ENCODE measurements at places on chromosomes 11 and 22.

GRCh38 chr22:47030143-47030661, 267.8 kb downstream of the TBC1D22A start:
- DNase-seq, result no peak

DNA sequence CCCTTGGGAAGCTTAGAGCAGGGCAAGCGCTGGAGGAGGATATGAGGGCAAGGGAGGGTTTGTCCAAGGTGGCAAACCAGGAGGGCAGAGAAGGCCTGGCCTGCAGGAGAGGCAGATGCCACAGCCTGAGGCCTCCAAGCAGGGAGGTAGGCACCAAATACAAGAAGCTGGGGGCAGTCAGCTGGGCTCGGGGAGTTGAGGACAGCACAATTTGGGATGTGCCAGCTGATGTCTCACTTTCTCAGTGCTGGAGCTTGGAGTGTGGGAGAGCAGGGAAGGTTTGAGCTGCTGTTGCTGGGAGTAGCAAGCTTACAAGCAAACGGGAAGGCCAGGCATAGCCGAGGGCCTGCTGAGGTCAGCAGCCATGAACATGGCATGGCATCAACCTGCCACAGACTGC, 4.0 kb downstream of the ZDHHC24 start:
- no peak for DNase-seq

- DNase-seq, result no peak
Observed at GRCh38 chr11:131157678-131158077, 212.7 kb upstream of the NTM start.

- no peak for DNase-seq
Observed at GRCh38 chr11:44673688-44674087, 53.1 kb upstream of the TSPAN18 start.

- no peak for DNase-seq
Observed at GRCh38 chr11:44833877-44834452, 107.2 kb downstream of the TSPAN18 start.

DNA sequence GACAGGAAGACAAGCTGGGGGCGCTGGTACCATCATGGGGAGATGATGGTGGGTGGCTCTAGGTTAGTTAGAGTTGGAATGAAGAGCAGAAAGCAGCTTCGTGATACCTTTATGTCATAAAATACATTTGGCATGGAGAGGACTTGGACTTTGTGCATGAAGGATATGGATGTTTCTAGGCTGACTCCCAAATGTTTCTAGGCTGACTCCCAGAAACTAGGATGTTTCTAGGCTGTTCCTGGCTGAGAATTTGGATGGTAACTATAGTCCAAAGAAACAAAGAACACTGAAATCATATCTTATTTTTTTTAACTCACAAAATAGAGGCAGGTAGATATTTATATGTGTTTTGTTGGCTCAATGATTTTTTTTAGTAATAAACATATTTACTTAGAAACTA, 89.4 kb upstream of the VPREB1 start:
- DNase-seq, result no peak

DNA sequence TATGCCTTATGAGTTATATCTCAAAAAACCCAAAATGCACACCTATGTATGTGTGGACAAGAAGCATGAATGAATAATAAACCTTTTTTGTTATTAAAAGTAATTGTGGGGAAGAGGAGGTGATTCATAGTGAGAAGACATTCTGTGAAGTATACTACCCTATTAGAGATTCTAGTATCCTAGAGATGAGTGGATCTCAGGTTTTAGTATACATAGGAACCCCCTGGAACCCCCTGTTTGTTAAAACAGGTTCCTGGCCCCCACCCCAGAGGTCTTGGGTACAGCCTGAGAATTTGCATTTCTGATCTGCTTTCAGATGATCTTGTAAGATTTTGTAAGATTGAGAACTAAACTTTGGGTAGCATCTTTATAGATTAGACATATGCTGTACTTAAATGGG, 17.5 kb downstream of the NUCB2 start:
- no peak for DNase-seq

DNA sequence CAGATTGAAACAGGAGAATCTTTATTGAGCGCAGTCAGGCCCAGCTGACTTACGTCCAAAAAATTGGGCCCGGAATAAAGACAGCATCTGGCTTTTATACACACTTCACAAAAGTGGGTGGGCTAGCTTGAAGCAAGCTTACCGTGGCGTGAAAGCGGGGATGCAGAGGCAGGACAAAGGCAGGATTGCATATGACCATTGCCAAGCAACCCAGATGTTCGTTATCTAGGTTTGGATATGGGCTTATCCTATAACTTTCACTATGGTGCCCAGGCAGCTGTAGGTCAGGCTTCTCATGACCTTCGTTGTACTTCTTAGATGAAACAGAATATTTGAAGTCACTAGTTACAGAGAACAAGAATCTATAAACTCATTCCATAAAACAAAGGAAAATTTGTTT, 1575.6 kb upstream of the RAG2 start:
- no peak for DNase-seq

GRCh38 chr11:6705905-6706535, 22.9 kb upstream of the MRPL17 start:
- peak; percentile 17 for DNase-seq

DNA sequence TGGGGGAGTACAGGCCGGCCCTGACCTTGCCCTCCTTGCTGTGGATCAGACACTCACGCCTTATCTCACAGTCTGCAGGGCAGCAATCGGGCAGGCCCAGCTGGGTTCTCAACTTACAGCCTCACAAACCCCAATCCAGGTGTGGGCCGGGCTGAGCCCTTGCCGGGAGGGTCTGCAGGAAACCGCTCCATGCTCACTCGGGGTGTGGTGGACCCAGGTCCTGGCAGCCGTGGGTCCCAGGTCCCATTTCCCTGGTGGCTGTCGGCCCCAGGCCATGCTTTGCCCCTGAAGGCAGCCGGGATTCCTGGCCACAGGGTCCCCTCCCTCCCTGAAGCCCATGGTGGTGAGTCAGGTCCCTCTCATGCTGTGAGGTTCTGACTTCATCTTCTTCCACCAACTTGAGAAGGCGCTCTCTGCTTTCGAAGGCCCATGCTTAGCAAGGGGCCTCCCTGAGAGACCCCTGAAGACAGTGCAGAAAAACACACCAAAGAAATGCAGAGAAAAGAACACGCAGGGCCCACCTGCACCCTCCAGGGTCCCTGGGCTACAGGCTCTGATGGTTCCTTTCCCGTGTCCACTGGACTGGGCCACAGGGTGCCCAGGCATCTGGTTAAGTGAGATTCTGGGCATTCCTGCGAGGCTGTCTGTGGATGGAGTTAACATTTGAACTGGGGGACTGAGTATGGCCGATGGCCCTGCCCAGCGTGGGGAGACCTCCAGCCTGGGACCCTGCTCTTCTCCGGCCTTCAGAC, 588.2 kb downstream of the BRD1 start:
- DNase-seq, result no peak

- DNase-seq, result no peak
Observed at GRCh38 chr11:65121447-65121864, 478 bp downstream of the FAU start.

DNA sequence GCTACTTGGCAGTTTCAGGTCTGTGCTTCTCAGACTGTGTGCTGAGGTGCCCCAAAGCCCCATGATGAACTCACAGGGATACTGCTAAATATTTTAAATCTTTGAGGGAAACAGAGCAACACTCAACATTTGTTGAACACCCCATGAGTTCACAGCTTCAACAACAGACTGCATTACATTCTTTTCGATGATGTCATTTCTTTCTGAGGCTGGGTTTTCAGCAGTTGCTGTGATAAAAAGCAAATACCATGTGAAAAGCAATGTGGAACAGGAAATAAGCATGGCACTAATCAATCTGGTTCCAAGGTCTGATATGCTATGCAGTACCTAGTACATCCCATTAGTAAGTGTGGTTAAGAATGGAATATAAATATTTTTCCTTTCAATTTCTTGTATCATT, 82.7 kb downstream of the RPL27A start:
- no peak for DNase-seq

DNA sequence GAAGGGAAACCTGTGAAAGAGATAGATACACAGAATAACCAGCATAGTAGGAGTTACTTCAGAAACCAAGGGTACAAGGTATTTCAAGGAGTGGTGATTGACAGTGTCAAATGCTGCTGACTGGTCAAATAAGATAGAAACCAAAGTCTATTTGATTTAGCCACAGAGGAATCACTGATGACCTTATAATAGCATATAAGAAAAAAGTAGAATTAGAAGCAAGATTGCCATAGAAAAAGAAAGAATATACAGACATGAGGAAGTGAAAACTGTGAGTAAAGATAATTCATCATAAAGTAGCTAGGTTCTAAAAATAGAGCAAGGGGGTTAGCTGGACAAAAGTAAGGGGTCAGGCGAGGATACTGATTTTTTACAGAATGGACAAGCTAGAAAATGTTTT, 14.2 kb downstream of the ZBTB44 start:
- no peak for DNase-seq

DNA sequence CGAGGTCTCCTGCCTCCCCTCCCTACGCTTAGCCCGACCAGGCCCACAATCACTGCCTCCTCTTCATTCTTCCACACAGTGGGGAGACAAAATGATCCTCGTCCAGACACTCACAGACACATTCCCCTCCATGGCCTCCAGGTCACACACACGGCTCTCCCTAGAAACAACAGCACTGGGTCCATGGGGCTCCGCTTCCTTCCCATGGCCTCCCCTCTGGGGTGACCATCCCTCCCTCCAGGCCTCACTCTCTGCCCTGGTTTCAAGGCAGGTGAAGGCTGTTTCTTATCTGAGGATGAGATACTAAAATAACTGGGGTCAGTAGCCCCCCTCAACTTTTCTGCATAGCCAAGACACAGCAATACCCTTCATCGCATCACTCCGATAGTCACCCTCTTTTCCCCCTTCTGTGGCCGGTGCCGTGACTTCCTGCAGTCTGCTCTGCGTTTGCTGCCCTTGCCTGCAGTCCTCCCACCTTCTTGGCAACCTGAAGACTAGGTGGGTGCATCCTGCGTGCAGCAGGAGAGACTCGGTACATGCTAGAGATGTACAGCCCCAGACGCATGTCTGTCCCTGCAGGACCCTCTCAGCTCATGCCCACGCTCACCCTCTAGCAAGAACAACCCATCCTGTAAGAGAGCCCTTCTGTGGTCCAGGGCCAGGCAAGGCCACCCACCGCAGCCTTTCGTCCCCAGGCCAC, 55.8 kb downstream of the CD6 start:
- no peak for DNase-seq

GRCh38 chr11:76030968-76031590, 175.2 kb downstream of the WNT11 start:
- no peak for DNase-seq

DNA sequence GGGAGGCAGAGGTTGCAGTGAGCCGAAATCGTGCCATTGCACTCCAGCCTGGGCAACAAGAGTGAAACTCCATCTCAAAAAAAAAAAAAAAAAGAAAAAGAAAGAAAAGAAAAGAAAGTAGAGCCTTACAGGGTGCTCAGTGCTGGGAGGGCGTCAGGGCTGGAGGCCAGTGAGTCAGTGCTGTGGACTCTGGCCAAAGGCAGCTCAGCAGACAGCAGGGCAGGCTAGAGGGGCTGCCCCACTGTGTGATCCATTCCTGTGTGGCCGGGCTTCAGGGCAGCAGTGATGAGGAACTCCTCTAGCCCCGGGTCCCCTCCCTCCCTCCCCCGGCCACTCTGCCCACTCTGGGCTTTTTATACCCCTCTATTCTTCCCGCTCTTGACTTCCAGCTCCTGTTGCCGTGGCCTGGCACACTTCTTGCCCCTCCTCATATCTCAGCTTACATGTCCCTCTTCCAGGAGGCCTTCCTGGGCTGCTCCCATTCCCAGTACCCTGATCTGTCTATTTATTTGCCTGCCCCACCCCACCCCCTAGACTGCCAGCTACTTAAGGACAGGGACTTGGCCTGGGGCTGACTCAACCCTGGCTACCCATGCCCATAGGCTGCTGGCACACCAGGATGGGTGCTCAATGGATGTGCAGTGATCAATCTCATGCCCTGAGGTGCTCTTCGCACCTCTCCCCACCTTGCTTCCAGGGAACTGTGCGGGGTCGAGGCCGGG, 10.1 kb downstream of the SYT12 start:
- no peak for DNase-seq

GRCh38 chr11:26442131-26442530, 110.2 kb downstream of the ANO3 start:
- DNase-seq, result no peak

DNA sequence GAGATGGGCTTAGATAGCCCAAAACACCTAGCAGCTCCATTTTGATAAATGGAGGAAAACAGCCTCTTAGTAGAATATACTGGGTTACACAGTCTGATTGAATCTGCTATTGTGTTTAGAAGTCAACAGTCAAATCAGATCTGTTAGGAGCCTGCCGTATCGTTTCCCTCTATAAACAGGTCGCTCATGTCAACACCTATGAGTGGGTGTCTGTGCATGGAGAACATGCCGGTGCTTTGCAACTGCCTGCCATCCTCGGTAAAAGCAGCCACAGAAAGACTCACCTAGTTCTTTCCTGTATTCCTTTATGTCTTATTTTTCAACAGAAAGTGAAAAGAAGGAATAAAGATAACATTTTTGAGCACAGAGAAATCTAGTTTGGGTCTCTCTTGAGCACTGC, 99.4 kb downstream of the ETS1 start:
- DNase-seq, result no peak

DNA sequence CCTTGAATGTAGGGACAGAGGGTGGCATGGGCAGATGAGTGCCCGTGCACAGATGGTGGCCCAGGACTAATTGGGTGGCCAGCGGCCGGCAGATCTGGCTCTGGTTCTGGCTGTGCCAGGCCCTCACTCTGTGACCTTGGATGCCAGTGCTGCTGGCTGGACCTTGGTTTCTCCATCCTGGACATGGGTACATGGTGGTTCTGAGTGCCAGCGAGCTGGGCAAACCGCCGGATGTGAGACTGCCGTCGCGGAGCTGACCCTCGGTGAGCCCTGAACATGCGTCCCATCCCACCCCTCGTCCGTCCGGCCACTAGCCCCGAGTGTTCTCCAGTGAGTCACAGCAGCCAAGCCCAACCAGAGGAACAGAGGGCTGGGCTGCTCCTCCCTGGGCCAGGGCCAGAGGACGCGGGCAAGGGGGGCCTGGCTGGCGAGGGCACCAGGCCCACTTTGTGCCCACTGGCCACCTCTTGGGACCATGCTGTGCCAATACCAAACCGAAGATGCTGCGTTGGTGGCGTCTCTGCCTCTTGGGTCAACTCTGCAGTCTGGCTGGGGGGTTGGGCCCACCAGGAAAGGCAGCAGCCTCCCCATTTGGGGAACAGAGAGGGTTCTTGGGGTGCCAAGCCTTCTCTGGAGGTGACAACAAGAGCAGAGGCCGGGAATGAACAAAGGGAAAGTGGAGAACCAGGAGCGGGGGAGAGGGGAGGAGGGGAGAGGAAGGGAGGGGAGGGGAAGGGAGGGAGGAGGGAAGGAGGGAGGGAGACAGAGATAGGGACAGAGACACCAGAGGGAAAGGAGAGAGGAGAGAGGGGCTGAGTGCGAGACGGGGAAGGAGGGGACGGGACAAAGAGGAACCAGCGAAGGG, 10.7 kb downstream of the LSP1 start:
- DNase-seq, result no peak

- no peak for DNase-seq
Observed at GRCh38 chr22:27201741-27202140, 544.4 kb downstream of the MIAT start.

- DNase-seq, result no peak
Observed at GRCh38 chr11:132704781-132705375, 827.4 kb downstream of the OPCML start.

GRCh38 chr11:96082002-96082899, 158.3 kb upstream of the MTMR2 start:
- DNase-seq, result no peak

GRCh38 chr11:35785287-35786167, 123.0 kb downstream of the TRIM44 start:
- no peak for DNase-seq
